Naive thymus-derived CD8-positive, alpha-beta T cell (primary cell): ENCODE measurements at places on chromosomes 4 and X. TPM values are rescaled to one million over a fixed set of nuclear protein-coding genes. Genes with fewer than 3 reads are reported as not detected.

SYN1 gene
- total RNA-seq = 1.2 TPM

CLIC2 gene
- total RNA-seq = 1.4 TPM

- DNase-seq = no peak
- H3K27me3 ChIP-seq = no peaks in the 10 kb centered on the region
- no peak overlapping the region for H3K27ac ChIP-seq
- H3K36me3 ChIP-seq = peaks cover 4% of the 10 kb centered on the region
- no peaks in the 10 kb centered on the region for H3K4me1 ChIP-seq
These were observed 290.2 kb downstream of the ZNF674 start for GRCh38 chrX:46255046-46255445.

STK26 gene
- total RNA-seq = 55.9 TPM

DNA sequence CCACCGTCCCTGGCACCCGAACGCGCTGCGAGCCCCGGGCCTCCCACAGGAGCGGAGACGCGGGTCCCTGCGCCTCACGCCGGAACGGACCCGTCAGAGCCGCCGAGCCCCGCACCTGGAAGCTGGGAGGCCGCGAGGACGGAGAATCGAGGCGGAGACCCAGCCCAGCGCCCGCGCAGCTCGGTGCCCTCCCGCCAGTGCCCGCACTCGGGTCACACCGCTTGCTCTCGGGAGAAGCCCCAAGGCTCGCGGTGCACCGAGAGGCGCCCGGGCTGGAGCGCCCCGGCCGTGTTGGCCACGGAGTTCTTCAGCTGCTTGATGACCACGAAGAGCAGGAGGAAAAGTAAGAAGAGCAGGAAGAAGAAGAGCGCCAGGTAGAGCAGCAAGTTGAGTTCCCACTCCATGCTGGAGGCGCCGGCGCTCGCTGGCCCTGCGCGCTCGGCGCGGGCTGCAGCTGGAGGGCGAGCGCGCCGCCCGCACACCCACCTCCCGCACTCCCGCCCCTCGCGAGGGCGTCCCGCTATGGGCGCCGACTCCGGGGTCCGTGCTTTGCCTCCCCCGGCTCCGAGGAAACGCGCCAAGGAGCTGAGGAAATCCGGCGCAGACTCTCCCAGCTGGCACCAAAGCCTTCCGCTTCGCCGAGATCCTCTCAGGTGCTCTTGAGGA lies at the start of gene SMIM43:
SMIM43 (minus strand) TSS at position 463 of the 666 bp plus-strand sequence; CDS start at position 404, 59 bp downstream.
- H3K27me3 ChIP-seq = peaks cover 62% of the 10 kb centered on the region
- H3K27ac ChIP-seq = peak within 1 kb of the TSS; percentile 54
- no peaks in the 10 kb centered on the region for H3K36me3 ChIP-seq
- no peak for DNase-seq
- peak within 1 kb of the TSS; percentile 23 for H3K4me3 ChIP-seq

DRD5 gene
- total RNA-seq = not detected

DNA sequence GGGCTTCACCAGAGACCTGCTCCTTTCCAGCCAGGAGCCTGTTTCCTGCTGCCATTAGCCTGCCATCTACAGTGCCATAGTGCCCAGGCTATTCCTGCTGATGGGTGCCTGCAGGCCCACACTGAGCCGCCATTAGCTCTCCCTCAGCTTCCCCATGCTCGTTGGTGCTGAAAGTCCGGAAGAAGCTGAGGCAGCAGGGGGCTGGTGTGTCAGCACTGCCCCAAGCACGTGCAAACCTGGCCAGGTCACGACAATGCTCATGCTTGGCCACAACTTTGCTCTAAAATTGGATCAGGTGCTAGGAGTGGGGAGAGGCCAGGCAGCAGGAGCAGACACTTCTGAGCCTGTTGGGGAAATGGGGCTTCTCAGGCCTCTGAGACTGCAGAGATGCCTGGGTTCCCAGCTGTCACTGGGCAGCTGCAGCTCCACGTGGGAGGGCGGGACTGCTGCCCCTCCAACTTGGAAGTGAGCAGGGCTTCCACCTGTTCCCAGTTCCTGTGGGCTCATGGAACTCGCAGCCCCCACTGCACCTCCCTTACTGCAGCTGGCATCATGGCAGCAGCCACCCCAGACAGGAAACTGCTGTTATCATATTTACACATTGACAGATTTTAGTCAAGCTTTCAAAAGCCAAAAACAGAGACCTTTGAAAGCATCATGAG lies 913.9 kb downstream of the FSTL5 start:
- no peak overlapping the region for H3K4me3 ChIP-seq
- H3K36me3 ChIP-seq = no peaks in the 10 kb centered on the region
- H3K4me1 ChIP-seq = no peaks in the 10 kb centered on the region
- no peak for DNase-seq

- peak; percentile 76 for DNase-seq
- H3K4me3 ChIP-seq = peak overlapping the region; percentile 88
- H3K4me1 ChIP-seq = peaks cover 26% of the 10 kb centered on the region
- no peaks in the 10 kb centered on the region for H3K27me3 ChIP-seq
These were observed 13.9 kb upstream of the ETDC start for GRCh38 chrX:135295238-135295943.

DNA sequence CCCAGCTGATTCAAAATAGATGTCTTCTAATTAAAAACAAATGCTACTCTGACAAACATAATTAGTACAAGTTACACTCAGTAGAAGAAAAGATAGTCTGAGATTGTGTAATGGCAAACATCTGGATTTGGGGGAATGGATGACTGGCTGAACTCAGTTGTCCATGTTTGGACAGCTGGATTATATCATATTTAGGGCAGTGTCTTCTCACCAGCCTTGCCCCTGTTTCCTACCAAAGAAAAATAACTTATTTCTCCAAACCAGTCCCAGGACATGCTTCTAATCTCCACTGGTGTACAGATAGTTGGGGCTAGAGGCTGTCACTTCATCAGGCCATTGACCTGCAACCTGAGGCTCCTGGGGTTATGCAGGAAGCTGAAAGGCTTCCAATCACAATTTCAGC lies 237.3 kb downstream of the USP46 start:
- no peak overlapping the region for H3K4me3 ChIP-seq
- no peak for DNase-seq
- no peaks in the 10 kb centered on the region for H3K4me1 ChIP-seq
- no peak overlapping the region for H3K27ac ChIP-seq

GRCh38 chrX:109847257-109848187 lies 114.5 kb upstream of the ACSL4 start:
- no peaks in the 10 kb centered on the region for H3K36me3 ChIP-seq

DNA sequence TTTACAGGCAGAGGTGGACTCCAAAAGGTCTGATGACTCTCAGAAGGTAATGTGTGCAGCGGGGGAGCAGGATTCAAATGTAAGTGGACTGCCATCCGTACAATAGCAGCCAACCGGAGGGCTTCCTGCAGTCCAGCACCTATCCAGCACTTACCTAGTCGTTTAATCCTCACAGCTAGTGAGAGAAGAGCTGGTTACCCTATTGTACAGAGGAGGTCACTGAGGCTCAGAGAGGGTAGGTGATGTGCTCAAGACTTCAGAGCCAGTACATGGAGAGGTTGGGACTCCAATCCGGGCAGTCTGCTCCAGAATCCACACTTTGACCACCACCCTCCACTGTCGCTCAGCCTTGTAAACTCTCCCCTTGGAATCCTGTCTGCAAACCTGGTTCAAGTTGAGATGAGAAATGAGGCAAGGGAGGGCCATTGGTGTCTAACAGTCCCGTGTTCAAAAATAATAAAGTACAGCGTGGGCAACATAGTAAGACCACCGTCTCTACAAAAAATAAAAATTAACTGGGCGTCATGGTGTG lies 22.5 kb upstream of the JAKMIP1 start:
- no peak for DNase-seq
- H3K4me3 ChIP-seq = no peak overlapping the region
- peaks cover 68% of the 10 kb centered on the region for H3K27me3 ChIP-seq
- H3K27ac ChIP-seq = no peak overlapping the region

DNA sequence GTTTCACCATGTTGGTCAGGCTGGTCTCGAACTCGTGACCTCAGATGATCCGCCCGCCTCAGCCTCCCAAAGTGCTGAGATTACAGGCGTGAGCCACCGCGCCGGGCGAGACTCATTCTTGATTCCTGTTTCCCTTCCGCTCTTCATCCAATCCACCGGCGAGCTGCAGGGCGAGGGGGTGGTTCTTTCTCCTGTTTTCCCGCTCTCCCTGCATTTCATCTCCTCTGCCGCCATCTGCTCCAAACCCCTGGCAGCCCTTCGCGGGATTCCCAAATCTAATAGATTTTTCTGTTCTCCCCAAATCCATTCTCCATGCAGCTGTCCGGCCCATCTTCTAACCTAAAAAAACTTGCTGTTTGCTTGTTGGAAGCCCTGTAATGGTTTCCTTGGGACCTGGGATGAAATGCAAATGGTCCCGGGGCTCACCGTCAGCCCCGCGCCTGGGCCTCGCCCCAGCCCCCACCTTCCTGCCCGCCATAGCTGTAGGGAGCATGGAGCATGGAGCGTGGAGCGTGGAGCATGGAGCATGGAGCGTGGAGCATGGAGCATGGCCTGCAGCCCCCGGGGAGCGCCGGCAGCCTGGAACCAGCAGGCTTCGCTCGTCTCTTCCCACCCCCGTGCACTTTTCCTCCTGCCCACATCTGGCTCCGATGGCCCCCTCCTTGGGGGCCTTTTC lies 1.1 kb downstream of the ZFP42 start:
- no peak for DNase-seq
- no peaks in the 10 kb centered on the region for H3K4me1 ChIP-seq
- no peak overlapping the region for H3K4me3 ChIP-seq
- peaks cover 10% of the 10 kb centered on the region for H3K27me3 ChIP-seq
- H3K36me3 ChIP-seq = peaks cover 5% of the 10 kb centered on the region
- no peak overlapping the region for H3K27ac ChIP-seq

MXRA5 gene
- total RNA-seq = not detected

- H3K4me3 ChIP-seq = no peak overlapping the region
- no peaks in the 10 kb centered on the region for H3K27me3 ChIP-seq
- H3K36me3 ChIP-seq = no peaks in the 10 kb centered on the region
- no peaks in the 10 kb centered on the region for H3K4me1 ChIP-seq
- no peak overlapping the region for H3K27ac ChIP-seq
These were observed 997.8 kb downstream of the ARAP2 start for GRCh38 chr4:35246493-35246892.

HMX1 gene
- total RNA-seq = not detected

GRCh38 chr4:126124818-126125217 lies 810.1 kb downstream of the FAT4 start:
- H3K4me1 ChIP-seq = no peaks in the 10 kb centered on the region
- no peak for DNase-seq
- H3K4me3 ChIP-seq = no peak overlapping the region
- no peaks in the 10 kb centered on the region for H3K27me3 ChIP-seq
- H3K27ac ChIP-seq = no peak overlapping the region

GRCh38 chrX:148135738-148136137 lies 154.6 kb downstream of the FMR1NB start:
- no peaks in the 10 kb centered on the region for H3K36me3 ChIP-seq
- H3K27me3 ChIP-seq = no peaks in the 10 kb centered on the region
- H3K4me3 ChIP-seq = no peak overlapping the region
- H3K4me1 ChIP-seq = no peaks in the 10 kb centered on the region
- no peak overlapping the region for H3K27ac ChIP-seq
- DNase-seq = no peak

GRCh38 chr4:52889778-52890520 lies 27.8 kb downstream of the RASL11B start:
- H3K36me3 ChIP-seq = peaks cover 21% of the 10 kb centered on the region
- no peak overlapping the region for H3K27ac ChIP-seq
- H3K4me1 ChIP-seq = peaks cover 7% of the 10 kb centered on the region
- no peaks in the 10 kb centered on the region for H3K27me3 ChIP-seq
- DNase-seq = no peak

ANAPC10 gene
- 18.0 TPM for total RNA-seq

GYPE gene
- 5.7 TPM for total RNA-seq

DNA sequence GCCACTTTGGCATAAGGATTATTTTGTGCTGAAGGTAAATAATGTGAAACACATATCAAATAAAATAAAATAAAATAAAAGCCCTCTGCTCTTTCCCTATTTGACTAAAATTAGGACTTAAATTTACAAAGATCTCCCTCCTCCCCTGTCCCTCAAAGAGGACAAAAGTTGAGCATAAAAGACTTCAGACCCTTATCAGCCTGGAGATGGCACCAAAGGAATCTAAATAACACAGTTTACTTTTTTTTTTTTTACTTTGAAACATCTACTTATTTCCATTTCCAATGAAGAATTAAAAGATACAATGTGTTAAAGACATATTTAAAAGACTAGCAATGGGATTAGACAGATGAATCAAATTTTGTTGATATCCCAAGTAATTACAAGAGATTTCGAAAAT lies 89.7 kb downstream of the EPHA5 start:
- no peaks in the 10 kb centered on the region for H3K36me3 ChIP-seq
- no peak overlapping the region for H3K27ac ChIP-seq
- H3K27me3 ChIP-seq = no peaks in the 10 kb centered on the region

GRCh38 chr4:6663596-6664393 lies 23.3 kb downstream of the MRFAP1 start:
- peak overlapping the region; percentile 50 for H3K4me3 ChIP-seq
- no peak for DNase-seq
- peaks cover 5% of the 10 kb centered on the region for H3K36me3 ChIP-seq
- H3K27me3 ChIP-seq = peaks cover 31% of the 10 kb centered on the region

- peak overlapping the region; percentile 63 for H3K27ac ChIP-seq
- no peaks in the 10 kb centered on the region for H3K36me3 ChIP-seq
- H3K27me3 ChIP-seq = no peaks in the 10 kb centered on the region
- H3K4me1 ChIP-seq = peaks cover 79% of the 10 kb centered on the region
- H3K4me3 ChIP-seq = peak overlapping the region; percentile 87
- DNase-seq = peak; percentile 63
These were observed 702 bp downstream of the TSPAN5 start for GRCh38 chr4:98657531-98658286.

NPNT gene
- not detected for total RNA-seq

DNA sequence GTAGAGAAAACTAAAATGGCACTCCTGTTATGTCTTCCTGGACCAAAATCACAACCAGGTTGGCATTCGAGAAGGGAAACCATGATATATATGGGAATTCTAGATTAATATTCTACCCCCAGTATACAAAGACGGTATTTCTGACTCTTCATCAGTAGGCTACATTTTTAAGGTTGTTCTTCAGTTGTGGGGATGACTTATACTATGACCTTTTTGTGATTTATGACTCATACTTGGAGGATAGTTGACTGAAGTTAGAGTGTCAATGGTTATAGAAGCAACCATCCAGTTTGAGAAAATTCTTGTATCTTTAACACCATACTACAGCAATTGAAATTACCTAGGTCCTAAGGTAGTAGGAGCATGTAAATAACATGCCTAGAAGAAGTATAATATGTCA lies 49.8 kb upstream of the CYSLTR1 start:
- no peaks in the 10 kb centered on the region for H3K27me3 ChIP-seq
- H3K4me3 ChIP-seq = no peak overlapping the region

DNA sequence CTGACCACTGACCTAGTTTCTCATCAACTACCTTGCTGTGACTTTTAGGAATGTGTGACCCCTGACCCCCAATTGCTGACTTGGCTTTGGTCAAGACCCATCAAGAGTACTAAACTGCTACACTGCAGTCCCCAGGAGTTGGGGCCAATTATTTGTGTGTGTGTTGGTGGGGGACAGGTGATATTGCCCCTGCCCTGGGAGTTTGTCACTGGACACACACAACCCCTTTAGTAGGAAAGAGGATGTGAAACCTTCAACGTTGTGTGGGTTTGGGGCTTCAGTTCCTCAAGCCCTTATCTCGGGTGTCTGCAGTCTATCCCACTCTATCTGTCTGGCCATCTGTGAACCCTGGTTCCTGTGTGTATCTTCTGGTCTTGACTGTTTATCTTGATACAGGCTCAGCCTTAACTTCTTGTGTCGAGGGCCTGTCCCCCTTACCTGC lies 6.5 kb downstream of the SASH3 start:
- H3K4me1 ChIP-seq = peaks cover 28% of the 10 kb centered on the region
- H3K27me3 ChIP-seq = no peaks in the 10 kb centered on the region
- DNase-seq = no peak
- peaks cover 7% of the 10 kb centered on the region for H3K36me3 ChIP-seq
- H3K27ac ChIP-seq = peak overlapping the region; percentile 93
- peak overlapping the region; percentile 98 for H3K4me3 ChIP-seq

ERAS gene
- not detected for total RNA-seq

TRIM75 gene
- total RNA-seq = not detected

GLRB gene
- not detected for total RNA-seq
